Thyroid gland (tissue), 4 donors: ENCODE measurements at places on chromosomes 4 and X. TPM values are rescaled to one million over a fixed set of nuclear protein-coding genes. Genes with fewer than 3 reads are reported as not detected.

The PRRG3 gene
- 2.1 TPM for total RNA-seq

DNA sequence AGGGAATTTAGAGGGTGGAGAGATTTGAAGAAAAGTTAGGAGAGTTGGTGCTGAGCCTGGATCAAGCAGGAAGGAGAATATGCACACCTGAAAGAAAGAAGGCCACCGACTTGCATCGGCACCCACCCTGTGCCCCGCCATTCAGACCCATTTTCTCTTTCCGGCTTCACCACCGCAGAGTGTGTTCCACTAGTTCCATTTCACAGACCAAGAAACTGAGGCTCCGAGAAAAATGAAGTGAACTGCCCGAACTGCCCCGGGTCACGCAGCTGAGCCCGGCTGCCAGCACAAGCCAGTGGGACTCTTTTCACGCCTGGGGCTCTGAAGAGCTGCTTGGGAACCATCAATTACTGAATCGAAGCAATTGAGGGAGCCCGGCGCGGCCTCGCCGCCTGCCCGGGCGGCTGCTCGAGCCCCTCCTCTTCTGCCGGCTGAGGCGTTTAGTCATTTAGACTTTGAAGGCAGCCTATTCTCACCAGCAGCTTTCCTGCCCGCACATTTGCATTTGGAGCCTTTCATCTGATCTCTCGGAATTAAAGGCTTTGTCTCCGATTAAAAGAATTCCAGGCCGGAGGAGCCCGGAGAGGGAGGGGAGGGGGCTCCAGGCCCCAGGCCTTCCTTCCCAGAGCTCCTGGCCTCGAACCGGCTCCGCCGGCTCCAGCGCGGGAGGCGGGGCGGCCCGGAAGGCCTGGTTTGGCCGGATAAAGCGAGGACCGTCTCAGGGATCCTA lies 140.2 kb upstream of the PJA1 start:
- H3K27ac ChIP-seq: no peak overlapping the region
- no peaks in the 10 kb centered on the region for H3K4me1 ChIP-seq
- H3K27me3 ChIP-seq: no peaks in the 10 kb centered on the region
- DNase-seq: peak; percentile 13
- H3K36me3 ChIP-seq: no peaks in the 10 kb centered on the region
- no peak overlapping the region for H3K4me3 ChIP-seq

- DNase-seq: peak; percentile 69
- no peak overlapping the region for H3K4me3 ChIP-seq
- H3K27me3 ChIP-seq: no peaks in the 10 kb centered on the region
- H3K27ac ChIP-seq: no peak overlapping the region
- H3K36me3 ChIP-seq: no peaks in the 10 kb centered on the region
- peaks cover 7% of the 10 kb centered on the region for H3K4me1 ChIP-seq
These were observed 126.5 kb downstream of the QDPR start for GRCh38 chr4:17385403-17385802.

GRCh38 chr4:105149771-105150170 lies 3.1 kb downstream of the TET2 start:
- DNase-seq: no peak
- no peaks in the 10 kb centered on the region for H3K36me3 ChIP-seq
- H3K27ac ChIP-seq: no peak overlapping the region
- no peaks in the 10 kb centered on the region for H3K27me3 ChIP-seq
- no peak overlapping the region for H3K4me3 ChIP-seq
- peaks cover 18% of the 10 kb centered on the region for H3K4me1 ChIP-seq

DNA sequence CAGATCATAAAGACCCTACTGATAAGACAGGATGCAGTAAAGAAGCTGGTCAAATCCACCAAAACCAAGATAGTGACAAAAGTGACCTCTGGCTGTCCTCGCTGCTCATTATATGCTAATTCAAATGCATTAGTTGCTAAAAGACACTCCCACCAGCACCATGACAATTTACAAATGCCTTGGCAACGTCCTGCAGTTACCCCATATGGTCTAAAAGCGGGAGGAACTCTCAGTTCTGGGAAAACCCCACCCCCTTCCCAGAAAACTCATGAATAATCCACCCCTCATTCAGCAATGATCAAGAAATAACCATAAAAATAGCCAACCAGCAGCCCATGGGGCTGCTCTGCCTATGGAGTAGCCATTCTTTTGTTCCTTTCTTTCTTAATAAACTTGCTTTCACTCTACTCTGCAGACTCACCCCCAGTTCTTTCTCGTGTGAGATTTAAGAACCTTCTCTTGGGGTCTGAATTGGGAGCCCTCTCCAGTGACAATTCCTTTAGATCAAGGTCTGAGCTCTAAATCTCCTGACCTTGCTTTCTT lies 217.1 kb upstream of the STS start:
- H3K36me3 ChIP-seq: no peaks in the 10 kb centered on the region
- no peaks in the 10 kb centered on the region for H3K27me3 ChIP-seq
- no peak overlapping the region for H3K27ac ChIP-seq
- H3K4me3 ChIP-seq: no peak overlapping the region
- no peaks in the 10 kb centered on the region for H3K4me1 ChIP-seq
- DNase-seq: no peak
